Neural crest cell (in vitro differentiated cells): ENCODE measurements at places on chromosomes 1 and 21.

- no peak for DNase-seq
Observed at GRCh38 chr1:182015360-182015759, 46.2 kb downstream of the ZNF648 start.

DNA sequence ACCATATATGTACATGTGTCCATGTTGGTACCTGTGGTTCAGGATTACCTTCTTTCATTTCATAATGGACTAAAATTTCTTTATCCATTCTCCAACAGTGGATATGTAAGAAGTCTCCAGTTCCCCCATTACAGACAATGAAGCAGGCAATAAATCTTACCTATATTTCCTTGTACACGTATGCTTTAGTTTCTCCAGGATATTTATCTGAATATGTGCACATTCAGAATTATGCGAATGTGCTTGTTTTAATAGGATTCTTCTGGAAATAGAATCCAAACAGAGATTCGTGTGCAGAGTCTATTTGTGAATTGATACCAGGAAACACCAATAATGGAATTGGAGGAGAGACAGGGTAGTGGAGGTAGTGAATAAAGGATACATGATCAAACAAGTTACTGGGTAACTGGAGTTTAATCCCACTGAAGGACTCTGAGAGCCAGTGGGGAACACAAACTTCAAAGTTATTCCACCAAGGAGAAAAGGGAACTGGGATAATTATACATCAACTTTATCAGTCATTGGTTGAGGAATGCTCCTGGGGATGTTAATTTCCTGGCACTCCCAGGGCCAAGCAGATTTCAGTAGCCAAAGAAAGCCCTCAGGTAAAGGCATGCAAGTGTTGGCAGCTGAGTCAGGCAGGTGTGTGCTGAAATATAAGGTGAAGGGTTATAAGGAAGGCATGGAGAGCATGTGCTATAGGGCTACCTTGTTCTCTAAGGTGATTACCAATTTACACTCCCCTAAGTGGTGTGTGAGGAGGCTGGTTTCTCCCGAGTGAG, 374.9 kb upstream of the PBX1 start:
- no peak for DNase-seq

DNA sequence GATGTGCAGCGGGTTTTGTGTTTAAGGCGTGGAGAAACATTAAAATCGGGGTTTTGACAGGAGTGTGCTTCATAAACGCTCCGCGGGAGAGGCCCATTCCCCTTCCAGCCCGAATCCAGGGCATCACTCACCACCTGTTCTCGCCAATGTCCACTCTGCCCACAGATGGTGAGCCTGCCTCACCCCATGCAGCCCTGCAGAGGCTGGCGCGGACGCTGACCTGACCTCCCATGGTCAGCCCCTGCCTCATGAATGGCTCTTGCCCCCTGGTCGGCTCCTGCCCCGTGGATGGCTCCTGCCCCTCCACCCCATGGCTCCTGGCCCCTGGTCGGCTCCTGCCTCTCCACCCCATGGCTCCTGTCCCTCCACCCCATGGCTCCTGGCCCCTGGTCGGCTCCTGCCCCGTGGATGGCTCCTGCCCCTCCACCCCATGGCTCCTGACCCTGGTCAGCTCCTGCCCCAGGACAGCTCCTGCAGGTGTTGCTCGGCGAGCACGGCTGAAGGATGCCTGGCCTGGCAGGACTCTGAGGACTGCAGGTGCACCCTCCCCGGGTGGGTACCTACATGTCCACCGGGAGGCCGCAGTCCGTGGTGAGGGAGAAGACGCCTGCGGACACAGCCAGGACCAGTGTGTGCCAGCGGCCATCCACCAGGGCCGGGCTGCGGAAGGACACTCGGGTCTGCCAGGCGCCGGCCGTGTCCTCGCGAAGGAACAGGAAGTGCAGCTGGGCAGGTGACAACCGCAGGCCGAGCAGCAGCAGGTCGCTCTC, 6.7 kb downstream of the KRTAP10-1 start:
- no peak for DNase-seq

- DNase-seq: no peak
Observed at GRCh38 chr21:31282095-31282709, 61.9 kb downstream of the TIAM1 start.

GRCh38 chr1:220579317-220579716, 51.4 kb downstream of the MARK1 start:
- no peak for DNase-seq

GRCh38 chr1:206579747-206580437, 32.4 kb downstream of the EIF2D start:
- no peak for DNase-seq

DNA sequence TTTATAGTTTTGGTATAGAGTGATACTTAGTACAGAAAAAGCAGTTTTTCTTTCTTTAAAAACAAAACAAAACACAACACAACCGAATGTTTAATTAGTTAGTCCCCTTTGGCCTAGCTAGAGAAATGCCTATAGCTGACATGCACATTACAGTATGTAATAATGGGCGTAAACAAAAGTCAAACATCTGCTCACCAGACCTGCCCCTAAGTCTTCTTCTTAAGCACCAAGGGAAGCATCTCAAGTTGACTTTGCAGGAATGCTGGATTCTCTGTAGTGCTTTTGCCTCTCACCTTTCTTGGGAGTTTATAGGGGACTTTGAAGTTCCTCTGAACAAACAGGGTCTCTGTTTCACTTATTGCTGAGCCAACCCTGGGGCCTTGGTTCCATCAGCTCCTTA, 143.7 kb downstream of the TM2D1 start:
- DNase-seq: no peak

DNA sequence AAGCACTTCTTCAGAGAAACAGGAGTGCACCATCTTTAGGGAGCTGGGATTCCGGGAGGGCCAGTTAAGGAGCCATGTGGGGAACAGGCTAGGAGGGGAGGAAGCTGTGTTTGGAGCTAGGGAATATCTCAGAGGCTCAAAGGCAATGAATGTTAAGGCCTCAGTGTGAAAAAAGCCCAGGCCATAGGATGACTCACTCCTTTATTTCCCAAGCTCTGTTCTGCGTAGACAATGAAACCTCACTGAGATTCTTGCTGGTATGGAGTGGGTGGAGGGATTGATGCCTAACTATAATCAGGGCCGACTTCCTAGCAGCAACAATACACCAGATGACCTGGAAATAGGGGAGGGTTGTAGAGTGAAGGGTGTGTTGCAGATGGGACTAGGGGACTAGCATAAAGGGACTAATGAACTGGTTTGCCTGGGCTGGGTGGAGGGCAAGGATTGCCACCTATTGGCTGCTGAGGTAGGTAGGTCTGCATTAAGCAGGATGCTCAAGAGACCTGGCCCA, 2.1 kb downstream of the GNAT2 start:
- DNase-seq: no peak

DNA sequence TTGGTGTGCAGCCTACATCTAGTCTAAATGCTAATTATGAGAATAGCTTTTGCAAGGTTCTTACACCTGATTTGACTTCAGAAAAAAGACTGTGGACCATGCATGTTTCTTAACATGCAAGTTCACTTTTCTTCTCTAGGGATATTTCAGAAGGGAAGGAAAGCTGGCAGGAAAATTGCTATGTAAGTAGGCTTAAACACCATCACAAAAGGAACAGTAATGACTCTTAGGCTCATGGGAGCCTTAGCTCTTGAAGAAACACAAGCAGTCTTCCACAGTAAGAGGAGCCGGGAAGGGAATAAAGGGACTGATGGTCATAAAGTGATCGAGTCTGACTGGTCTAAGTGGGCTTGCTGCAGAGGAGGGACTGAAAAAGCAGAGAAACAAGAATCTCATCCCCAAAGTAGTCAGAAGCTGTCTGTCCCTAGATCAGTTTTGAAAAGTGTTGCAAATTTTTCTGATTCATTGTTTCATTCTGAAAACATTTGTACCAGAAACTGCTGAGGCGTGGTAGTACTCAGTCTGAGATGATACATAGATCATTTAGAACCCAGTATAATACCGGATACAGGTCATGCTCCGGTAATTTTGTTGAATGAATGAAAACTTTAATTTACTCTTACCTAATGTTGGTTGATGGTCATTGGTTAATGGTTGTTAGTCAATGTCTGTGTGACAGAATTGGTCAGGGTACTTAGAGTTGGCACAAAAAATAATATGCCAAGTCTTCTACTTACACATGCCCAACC, 40.9 kb downstream of the SMYD2 start:
- DNase-seq: no peak

- DNase-seq: no peak
Observed at GRCh38 chr1:205533748-205534443, 29.4 kb downstream of the CDK18 start.
